Sigmoid colon (tissue), 7 donors: ENCODE measurements at places on chromosomes 5 and 9. TPM values are rescaled to one million over a fixed set of nuclear protein-coding genes. Genes with fewer than 3 reads are reported as not detected.
A peak's percentile ranks its signal among the peaks of the same experiment; 100 is the strongest.

The SPATA6L gene
- total RNA-seq, result 1.4 TPM

The RNF180 gene
- total RNA-seq, result 16.6 TPM

The SV2C gene
- total RNA-seq, result 0.33 TPM

The GPSM1 gene
- total RNA-seq, result 5.0 TPM

The LCN10 gene
- 2.1 TPM for total RNA-seq

GRCh38 chr5:56076486-56076885, 81.7 kb upstream of the IL6ST start:
- H3K27me3 ChIP-seq, result no peaks in the 10 kb centered on the region
- H3K36me3 ChIP-seq, result no peaks in the 10 kb centered on the region
- peak overlapping the region; percentile 67 for H3K27ac ChIP-seq
- H3K4me3 ChIP-seq, result no peak overlapping the region
- DNase-seq, result no peak

- H3K4me1 ChIP-seq, result peaks cover 67% of the 10 kb centered on the region
- DNase-seq, result no peak
- H3K4me3 ChIP-seq, result no peak overlapping the region
- H3K27ac ChIP-seq, result peak overlapping the region; percentile 50
- H3K36me3 ChIP-seq, result no peaks in the 10 kb centered on the region
- no peaks in the 10 kb centered on the region for H3K27me3 ChIP-seq
These were observed 75.4 kb downstream of the SLC38A9 start for GRCh38 chr5:55636683-55637082.

DNA sequence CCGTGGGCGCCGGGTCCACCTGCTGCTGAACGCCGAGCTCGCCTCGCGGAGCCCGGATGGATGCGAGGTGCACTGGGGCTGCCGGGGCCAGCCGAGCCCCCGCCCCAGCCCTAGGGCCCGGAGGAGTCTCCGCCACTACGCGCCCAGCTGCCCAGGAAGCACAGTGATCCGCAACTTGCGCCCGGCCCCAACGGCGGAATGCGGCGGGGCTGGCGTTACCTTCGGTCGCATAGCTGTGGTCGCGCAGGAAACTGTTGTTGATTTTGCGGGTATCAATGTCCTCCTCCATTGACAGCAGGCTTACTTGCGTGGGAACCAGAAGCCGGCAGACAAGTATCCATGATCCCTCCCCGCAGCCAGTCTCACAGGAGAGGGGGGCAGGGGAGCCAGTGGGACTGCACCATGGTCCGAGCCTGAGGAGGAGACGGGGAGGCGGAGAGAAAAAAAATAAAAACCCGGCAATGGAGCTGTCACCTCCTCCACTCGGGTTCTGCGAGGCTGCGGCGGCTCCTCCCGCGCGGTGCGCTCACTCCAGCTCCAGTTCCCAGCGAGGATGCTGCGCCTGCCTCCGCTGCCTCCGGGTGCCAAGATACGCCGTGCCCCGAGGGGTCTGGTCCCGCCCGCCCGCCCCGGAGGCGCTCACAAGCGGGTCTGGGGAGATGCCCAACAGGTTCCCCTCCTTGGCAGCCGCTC, 628 bp downstream of the PPP2R2B start:
- H3K36me3 ChIP-seq, result no peaks in the 10 kb centered on the region
- peak overlapping the region; percentile 56 for H3K4me3 ChIP-seq
- H3K27ac ChIP-seq, result peak overlapping the region; percentile 14
- H3K27me3 ChIP-seq, result no peaks in the 10 kb centered on the region

DNA sequence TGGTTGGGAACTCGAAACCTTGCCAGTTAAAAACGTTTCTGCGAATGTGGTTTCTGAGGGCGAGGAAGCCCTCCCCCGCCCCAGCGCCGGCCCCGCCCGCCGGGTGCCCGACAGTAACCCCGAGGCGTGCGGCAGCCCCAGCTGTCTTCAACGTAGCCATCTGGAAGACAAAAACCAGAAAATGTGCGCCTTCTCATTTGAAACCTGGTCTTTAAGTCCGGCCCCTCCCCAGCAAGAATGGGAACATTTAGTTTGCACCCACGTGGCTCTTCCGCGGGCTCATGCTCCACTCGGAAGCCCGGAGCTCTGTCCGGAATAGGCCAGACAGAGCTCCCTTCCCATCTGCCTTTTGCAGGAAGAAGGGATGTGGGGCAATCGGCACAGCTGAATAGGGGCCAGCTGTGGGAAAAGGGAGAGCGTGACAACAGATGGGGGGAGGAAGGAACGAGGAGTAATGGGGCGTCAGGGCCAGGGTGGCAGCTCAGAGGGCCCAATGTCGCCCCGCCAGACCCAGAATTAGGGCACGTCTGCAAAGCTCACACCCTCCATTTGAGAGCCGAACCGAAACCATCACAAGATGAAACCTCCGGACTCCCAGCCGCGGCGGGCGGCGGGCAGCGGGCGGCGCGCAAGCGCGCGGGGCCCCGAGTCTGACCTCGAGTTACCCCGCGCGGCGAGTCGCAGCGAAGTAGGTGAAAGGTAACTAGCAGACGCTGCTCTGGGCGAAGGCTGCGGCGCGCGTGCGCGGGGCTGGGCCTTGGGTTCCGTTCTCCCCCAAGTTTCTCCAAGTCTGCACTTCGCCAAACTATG, 63.4 kb upstream of the ABCA1 start:
- H3K4me3 ChIP-seq, result peak overlapping the region; percentile 60
- no peaks in the 10 kb centered on the region for H3K27me3 ChIP-seq
- H3K4me1 ChIP-seq, result peaks cover 43% of the 10 kb centered on the region

DNA sequence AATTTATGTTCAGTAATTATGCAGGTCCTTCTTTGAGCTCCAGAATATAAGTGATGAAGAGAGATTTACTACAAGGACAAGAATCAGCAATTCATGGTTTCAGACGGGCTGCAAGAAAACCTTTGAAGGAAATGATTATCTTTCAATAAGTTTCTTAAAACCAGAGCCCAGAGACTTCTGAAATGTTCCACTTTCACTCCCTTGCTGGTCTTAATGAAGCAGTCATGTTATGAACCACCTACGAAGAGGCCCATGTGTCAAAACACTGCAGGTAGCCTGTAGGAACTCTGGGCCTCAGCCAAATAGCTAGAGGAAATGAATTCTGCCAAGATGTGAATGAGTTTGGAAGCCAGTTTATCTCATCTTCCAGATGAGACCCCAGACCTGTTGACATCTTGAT, 505.9 kb upstream of the MEF2C start:
- no peak overlapping the region for H3K27ac ChIP-seq
- no peaks in the 10 kb centered on the region for H3K4me1 ChIP-seq
- no peaks in the 10 kb centered on the region for H3K27me3 ChIP-seq
- DNase-seq, result no peak

DNA sequence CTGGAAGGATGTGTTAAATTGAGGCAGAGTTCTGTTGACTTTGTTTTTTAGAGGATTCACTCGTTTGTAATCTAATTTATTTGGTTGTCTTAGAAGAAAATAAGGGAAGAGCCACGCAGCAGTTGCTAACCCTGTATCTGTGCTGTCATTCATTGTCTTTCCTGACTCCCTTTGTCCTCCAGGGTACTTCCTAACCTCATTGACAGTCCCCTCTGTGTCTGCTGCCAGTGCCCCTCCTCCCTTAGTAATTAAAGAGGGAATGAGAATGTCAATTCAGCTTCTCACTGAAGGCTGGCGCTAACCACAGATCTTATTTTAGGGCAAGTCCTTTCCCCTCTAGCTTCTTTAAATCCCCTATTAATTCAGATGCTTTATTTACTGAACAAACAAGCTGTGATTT, 84.0 kb downstream of the MAST4 start:
- no peak overlapping the region for H3K4me3 ChIP-seq
- no peaks in the 10 kb centered on the region for H3K36me3 ChIP-seq
- no peak overlapping the region for H3K27ac ChIP-seq
- peaks cover 11% of the 10 kb centered on the region for H3K4me1 ChIP-seq

DNA sequence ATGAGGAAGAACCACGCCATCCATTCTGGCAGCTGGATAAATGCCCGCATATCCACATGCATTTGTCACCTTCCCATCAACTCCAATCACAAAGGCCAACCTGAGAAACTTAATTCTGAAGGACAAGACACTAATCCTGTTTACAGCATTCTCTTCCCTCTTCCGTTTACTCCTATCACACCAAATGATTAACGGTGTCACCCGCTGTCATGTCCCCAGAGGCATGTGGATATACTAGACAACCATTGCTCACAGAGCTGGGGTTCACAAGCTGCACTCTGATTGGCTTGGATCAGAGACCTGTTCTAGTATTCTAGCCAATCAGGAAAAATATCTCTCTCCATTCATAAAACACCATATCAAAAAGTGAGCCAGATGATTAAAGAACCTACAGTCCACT, 3.6 kb downstream of the MACROH2A1 start:
- DNase-seq, result no peak
- H3K36me3 ChIP-seq, result no peaks in the 10 kb centered on the region
- peaks cover 74% of the 10 kb centered on the region for H3K4me1 ChIP-seq
- no peaks in the 10 kb centered on the region for H3K27me3 ChIP-seq

- H3K27me3 ChIP-seq, result no peaks in the 10 kb centered on the region
- H3K27ac ChIP-seq, result no peak overlapping the region
- H3K4me3 ChIP-seq, result no peak overlapping the region
These were observed 4.3 kb upstream of the TIFAB start for GRCh38 chr5:135456238-135457099.

DNA sequence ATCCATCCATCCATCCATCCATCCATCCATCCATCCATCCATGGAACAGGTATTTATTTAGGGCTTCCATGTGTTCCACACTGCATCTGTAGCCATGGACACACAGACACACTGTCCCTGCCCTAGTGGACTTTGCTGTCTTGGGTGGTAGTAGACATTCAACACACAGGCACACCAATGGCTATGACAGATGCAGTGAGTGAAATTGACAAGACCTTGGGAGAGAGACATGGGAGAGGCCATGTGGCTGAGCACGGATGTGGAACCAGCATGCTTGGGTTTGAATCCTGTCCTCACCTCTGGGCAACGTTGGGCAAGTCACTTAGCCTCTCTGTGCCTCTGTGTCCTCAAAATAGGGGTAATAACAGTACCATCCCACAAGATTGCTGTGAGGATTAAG, 45.3 kb downstream of the STOM start:
- H3K27me3 ChIP-seq, result no peaks in the 10 kb centered on the region
- no peak for DNase-seq
- H3K4me3 ChIP-seq, result no peak overlapping the region

DNA sequence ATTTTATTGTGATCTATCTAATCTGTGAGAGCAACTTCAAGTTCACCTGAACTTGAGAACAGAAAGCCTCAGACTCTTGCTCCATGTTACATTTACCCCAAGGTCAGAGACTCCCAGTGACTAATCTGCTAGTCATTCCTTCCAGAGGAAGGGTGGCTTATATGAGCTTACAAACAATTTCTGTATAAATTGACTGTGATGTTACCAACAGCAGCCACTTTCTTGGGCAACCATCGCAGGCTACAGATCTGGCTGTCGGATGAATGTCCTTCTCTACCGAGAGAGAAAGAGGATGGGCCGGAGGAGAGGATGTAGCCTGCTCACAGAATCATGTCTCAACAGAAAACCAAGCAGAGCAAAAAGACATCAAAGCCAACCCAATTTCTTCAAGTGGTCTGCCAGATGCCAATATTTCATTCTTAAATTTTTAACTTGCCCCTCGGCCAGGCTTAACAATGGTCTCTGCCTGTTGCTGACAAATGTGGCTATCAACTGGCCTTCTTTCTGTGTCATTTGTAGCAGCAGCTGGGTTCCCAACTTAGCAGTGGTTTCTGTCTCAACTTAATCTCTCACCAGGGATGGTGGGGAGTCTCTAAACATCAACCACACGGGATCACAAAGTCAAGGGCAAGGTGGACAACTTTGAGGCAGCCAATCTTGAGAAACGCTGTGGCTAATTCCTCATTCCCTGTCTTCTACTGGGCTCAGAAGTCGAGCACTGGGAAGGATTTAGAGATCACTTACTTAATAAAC, 81.3 kb downstream of the RAPGEF1 start:
- no peak for DNase-seq
- peak overlapping the region; percentile 33 for H3K27ac ChIP-seq
- no peaks in the 10 kb centered on the region for H3K4me1 ChIP-seq
- no peak overlapping the region for H3K4me3 ChIP-seq
